Activated CD4-positive, alpha-beta T cell treated with anti-CD3 and anti-CD28 coated beads, Interleukin-2, Interleukin-6, amounts not matched to agents 100 ng/mL and 50 ng/mL, durations not matched to agents 16 hours and 8 hours (primary cell): ENCODE measurements at places on chromosomes 5 and 9.

- DNase-seq: no peak
These were observed 114.7 kb upstream of the RIOK2 start for GRCh38 chr5:97297704-97298091.

- DNase-seq: no peak
These were observed 385.5 kb upstream of the SLC30A5 start for GRCh38 chr5:68708156-68708841.

- DNase-seq: peak; percentile 42
These were observed 38.2 kb downstream of the CLINT1 start for GRCh38 chr5:157820593-157821252.

DNA sequence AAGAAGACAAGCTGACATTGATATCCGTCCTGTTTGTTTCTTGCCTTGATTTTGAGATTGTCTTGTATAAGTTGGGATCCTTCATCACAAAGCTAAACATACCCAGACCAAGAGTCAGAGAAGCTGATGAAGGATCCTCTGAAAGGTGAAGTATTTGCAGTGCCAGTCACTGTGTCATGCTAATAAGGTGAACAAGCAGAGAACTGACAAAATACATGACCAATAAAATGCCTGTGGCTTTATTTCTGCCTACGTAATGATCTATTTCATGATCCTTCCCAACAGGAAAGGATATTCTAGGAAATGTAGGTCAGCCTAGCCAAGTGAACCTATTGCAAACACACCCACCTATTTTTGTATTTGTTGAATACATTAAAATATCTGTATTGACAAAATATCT, 351.3 kb upstream of the CDH9 start:
- no peak for DNase-seq

DNA sequence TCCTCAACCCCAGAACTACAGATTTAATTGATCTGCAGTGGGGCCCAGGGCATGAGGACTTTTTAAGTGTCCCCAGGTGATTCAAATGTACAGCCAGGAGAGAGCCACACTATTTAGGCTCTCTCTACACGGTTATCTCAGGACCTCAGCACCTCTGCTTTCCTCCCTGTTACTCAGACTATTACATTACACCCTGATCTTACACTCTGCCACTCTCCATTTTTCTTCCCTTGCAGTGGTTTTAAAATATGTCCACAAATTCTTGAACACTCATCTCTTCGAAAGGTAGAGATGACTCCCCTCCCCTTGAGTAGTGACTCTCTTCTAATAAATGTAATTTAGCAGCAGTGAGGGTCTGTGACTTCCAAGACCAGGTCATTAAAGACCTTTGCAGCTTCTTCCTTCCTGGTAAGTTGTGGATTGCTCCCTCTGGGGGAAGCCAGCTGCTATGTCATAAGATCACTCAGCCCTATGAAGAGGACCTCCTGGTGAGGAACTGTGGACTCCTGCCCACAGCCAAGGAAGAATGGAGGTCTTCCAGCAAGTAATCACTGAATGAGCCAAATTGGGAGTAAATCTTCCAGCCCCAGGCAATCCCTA, 87.5 kb upstream of the SSBP2 start:
- peak; percentile 16 for DNase-seq

GRCh38 chr5:103526164-103526915, 36.2 kb downstream of the NUDT12 start:
- no peak for DNase-seq

DNA sequence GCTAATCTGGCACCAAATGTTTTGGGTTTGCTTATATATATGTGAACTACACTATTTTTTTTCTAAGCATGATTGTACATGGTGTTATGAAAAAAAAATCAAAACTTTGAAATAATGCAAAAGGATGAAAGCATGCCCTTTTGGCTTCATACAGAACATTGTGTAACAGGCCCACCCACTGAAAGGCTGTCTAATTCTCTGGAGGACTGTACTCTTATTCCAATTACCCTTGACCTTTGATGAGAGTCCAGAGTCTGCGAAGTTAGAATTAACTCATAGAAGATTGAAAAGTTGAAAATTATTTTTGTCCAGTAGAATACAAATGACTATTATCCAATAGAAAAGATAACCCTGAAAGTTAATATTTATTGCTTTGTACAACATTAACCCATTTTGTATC, 117.4 kb downstream of the ADAMTS12 start:
- no peak for DNase-seq

DNA sequence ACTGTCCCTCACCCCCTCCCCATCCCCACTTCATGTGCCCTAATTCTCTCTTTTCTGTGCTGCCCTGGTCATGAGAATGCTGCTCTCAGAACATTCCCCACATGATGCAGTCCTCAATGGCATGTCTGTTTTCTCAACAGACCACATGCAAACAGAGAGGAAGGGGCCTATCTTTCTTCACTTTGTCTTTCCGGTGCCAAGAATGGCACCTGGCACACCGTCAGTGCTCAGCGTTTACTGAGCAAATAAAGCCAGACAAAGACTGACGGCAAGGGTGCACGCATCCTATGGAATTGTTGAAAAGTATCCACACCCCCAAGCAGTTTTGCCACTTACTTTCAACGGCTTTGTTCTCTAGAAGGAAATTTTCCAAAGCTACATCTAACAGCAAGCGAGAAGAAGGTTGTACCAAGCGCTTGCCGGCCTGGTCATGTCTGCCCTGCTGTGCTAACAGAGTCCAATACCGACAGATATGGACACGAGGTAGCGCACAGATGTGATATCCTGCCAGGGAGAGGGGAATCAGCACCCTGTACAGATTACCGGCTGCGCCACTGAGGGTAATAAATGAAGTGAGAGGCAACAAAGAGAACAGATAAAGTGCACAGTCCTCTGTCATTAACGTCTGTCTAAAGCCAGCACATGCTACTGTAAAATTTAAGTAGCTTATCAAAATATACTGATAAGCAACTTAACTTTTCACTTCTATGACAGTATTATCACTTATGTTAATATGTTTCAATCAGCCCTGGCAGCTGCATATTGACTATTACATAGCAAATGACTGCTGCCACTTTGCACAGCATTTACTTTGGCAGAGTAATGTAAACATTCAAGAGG, 251.7 kb downstream of the DENND1A start:
- DNase-seq: no peak

- peak; percentile 28 for DNase-seq
These were observed 481 bp downstream of the MRPL36 start for GRCh38 chr5:1799110-1799601.

GRCh38 chr9:93897075-93897970, 57.8 kb downstream of the BARX1 start:
- DNase-seq: no peak

DNA sequence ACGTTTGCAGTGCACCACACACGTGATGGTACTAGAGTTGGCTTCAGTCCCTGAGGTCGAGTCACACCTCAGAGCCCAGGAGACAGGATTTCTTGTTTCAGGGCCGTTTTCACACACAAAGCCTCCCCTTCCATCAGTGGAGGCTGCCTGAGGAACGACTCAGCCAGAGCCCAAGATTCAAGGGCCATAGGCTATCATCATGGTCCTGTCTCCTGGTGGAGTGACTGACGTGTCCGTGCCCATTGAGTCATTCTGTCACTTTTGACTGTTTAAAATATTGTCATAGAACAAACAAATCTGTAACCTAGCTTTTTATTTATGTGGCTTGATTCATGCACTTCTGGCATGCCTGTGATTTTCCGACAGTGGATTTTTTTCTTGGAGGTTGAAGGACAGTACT, 28.3 kb downstream of the CAMK2A start:
- no peak for DNase-seq

DNA sequence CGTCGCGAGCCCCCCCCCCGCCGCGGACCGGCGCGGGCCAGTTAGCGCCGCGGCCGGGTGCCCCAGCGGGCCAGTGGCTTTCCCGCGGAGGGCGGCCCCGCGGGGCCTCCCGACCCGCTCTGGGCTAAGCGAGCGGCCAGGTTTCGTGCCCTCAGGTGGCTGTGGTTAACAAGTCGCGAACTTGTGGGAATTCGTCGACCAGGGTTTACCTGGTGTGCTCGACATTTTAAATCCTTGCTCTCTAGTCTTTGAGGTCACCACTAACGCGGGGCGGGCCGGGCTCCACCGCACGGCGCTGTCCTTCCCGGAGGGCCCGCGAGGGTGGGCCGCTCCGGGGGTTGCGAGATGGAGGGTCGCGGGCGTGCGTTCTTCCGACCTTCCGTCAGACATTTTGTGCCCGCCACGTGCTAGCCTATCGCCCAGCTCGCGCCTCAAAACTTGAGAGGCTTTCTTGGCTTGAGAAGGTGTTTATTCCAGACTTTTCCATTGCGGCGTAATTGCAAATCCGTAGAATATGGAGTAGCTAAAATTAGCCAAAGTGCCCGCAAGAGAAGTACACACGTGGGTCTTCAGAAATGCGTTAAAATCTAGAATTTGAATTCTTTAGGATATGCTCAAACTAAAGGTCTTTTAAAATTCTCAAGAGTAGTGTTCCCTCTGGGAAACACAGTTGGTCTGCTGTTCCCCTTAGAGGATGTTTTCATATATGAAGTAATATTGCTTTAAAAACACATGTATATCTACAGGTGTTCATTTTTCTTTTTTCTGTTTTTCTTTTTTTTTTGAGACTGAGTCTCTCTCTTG, 2.1 kb downstream of the ANP32B start:
- peak; percentile 57 for DNase-seq

DNA sequence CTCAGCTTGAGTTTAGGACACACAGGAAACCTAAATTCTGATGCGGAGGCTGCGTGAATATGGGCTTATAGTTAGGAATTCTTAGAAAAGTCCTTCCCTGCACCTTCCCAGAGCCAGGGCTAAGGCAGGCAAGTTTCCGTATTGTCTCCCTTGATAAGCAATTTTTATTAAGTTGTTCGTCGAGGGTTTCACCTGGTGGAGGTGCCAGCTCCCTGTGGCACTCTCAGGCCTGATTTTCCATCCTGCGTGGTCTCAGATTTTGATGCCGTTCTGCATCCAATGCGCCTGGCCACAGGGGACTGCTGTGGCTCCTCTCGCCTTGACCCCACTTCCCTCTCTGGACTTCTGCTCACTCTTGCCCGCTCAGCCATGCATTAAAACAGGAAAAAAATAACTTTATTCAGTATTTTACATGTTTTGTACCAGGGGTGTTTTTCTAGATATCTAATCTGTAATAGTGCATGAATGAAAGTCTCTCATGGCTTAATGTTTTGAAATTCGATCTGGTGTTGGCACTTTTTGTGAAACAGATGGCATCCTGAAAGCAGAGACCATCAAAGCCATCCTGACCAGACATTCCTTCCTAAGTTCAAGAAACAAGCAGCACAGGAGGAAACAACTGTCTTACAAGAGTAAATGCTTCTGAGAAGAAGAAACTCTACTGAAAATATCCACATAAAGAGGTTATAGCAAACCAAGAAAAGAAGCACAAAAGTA, 50.7 kb downstream of the TRIP13 start:
- DNase-seq: no peak

DNA sequence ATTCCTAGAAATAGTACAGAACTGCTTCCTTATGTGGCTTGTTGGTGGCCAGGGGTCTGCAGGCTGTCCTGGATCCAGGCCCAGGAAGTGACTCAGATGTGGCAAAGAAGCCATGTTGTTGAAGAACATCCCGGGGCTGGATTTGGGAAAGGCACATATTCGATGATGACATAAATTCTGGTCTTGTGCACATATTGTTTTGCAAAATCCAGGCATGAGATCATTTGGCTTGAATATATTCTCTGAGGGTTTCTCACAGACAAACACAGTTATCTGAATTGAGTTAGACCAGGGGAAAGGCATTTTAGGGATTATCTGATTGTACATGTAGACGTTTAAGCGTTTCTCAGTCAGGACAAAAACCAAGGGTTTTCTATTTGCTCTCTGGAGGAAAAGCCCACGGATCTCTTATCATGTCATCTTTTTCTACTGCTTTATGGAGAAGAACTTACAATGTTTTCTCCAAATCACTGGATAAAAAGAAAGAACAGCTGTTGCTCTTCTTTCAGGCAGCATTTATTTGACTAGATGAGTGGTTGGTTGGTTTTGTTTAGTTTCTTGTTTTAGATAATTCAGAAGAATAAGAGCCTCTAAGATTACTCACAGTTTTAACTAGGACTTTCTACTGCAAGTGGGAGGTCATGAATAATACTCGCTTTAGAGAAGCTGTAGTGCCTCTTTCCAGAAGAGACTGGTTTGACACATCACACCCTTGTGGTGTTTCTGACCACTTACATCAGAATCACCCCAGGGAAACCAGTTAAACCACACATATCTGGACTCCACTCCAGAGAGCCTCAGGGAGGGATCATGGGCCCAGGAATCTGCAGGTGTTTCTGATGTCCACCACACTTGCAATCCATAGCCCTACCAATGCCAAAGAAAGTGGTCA, 29.5 kb upstream of the LHFPL2 start:
- no peak for DNase-seq

GRCh38 chr5:42228279-42228678, 195.0 kb upstream of the GHR start:
- no peak for DNase-seq

DNA sequence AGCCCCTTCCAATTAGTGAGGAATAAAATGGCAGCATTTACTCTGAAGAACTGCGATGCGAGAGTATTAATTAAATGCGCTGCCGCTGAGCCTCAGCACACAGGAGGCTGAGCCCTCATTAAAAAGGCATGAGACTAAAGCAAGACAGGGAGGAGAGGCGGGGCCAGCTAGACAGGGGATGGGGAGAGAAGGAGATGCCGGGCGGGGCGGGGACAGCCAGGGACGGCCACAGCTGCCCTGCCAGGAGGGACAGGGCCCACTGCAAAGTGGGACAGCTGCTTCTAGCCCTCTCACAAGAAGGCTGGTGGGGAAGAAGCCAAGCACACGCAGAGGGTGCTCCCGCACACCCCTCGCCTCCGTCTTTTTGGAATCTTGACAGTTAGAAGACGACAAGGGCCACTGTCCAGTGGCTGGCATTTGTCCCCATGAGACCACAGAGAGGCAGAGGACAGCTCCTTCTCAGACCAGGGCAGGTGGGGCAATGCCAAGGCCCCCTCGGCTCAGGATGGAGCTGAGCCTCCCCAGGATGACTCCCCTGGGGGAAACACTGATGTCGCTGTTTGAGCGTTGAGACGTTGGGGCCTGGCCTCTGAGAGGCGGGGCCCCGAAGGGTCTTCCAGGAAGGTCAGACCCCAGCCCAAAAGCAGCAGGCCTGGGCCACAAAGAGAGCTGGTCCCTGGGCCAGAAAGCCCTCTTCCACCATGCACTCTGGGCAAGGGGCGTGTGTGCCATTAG, 26.9 kb downstream of the ADAMTS2 start:
- no peak for DNase-seq

- peak; percentile 36 for DNase-seq
These were observed 11.0 kb downstream of the CCDC152 start for GRCh38 chr5:42767491-42768105.

- DNase-seq: no peak
These were observed 220.9 kb downstream of the TRIM32 start for GRCh38 chr9:116907989-116908388.

DNA sequence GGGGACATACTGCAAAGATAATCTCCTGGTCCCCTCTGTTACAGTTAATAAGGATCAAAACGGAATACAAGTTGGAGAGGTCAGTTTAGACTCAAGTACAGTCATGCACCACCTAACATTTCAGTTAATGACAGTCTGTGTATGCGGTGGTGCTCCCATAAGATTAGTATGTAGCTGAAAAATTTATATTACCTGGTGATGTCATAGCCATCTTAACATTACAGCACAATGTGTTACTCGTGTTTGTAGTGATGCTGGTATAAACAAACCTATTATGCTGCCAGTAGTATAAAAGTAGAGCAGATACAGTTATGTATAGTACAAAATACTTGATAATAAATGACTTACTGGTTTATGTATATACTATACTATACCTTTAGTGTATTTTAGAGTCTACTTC, 207.9 kb downstream of the GDNF start:
- DNase-seq: no peak
